ENCODE measurements at places on chromosomes 2 and 18. TPM values are rescaled to one million over a fixed set of nuclear protein-coding genes. Genes with fewer than 3 reads are reported as not detected.

Gene GPAT2
- not detected for total RNA-seq

Gene LRATD1
- 0.09 TPM for total RNA-seq

Gene FARSB
- 44.4 TPM for total RNA-seq

Gene GALNT13
- total RNA-seq = 9.3 TPM

Gene LAMA3
- total RNA-seq = 45.2 TPM

Gene AP1S3
- 38.7 TPM for total RNA-seq
